Activated CD8-positive, alpha-beta memory T cell treated with anti-CD3 and anti-CD28 coated beads, Interleukin-2, amount 10 ng/mL, durations not matched to agents 7 days and 5 days (primary cell): ENCODE measurements at places on chromosomes 7 and 10. TPM values are rescaled to one million over a fixed set of nuclear protein-coding genes. Genes with fewer than 3 reads are reported as not detected.

The WIPF3 gene
- not detected for total RNA-seq

The SPDYE9 gene
- total RNA-seq, result not detected

The ZNF239 gene
- 0.26 TPM for total RNA-seq

The SMKR1 gene
- total RNA-seq, result 5.3 TPM

The PRKRIP1 gene
- total RNA-seq, result 22.2 TPM

The SH2D4B gene
- 0.09 TPM for total RNA-seq

The HYAL4 gene
- total RNA-seq, result not detected

The ADAM8 gene
- 142 TPM for total RNA-seq

The TMEM209 gene
- 44.5 TPM for total RNA-seq

DNA sequence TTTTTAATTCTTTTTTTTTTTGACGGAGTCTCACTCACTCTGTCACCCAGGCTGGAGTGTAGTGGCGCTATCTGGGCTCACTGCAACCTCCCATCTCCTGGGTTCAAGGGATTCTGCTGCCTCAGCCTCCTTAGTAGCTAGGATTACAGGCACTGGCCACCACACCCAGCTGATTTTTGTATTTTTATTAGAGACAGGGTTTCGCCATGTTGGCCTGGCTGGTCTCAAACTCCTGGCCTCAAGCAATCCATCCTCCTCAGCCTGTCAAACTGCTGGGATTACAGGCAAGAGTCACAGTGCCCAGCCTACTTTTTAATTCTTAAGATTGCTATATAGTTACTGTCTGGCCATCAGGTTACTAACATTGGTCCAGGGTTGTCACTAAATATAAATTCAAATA, 59.6 kb downstream of the ZNF277 start:
- H3K4me3 ChIP-seq, result no peak overlapping the region
- DNase-seq, result no peak
- H3K4me1 ChIP-seq, result peaks cover 6% of the 10 kb centered on the region

GRCh38 chr7:136018104-136018503, 40.9 kb upstream of the MTPN start:
- peaks cover 12% of the 10 kb centered on the region for H3K27me3 ChIP-seq
- no peaks in the 10 kb centered on the region for H3K36me3 ChIP-seq
- H3K4me3 ChIP-seq, result no peak overlapping the region
- H3K4me1 ChIP-seq, result no peaks in the 10 kb centered on the region

- no peak for DNase-seq
- H3K36me3 ChIP-seq, result peaks cover 2% of the 10 kb centered on the region
- H3K27me3 ChIP-seq, result peaks cover 34% of the 10 kb centered on the region
Measured at GRCh38 chr10:117005026-117005526, at the start of gene SHTN1. Gene SHTN1 (minus strand): TSS chr10:117005187. CDS start chr10:117005079, 108 bp downstream.

DNA sequence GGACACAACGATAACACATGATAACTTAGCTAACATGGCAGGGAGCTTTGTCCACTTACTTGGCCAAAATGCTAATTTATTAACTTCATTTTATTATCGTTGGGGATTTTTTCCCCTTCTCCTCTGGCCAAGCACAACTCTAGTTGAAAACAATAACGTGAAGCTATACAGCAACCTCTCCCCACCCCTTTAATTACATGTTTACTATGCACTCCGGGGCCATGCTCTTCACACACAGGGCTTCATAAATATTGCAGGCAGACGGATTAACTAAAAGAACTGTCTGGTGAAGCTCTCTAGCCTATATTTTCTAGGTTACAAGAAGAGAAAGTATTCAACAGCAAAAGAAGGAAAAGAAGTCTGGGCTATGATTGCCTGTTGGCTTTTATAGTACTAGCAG, 51.7 kb downstream of the XRCC2 start:
- no peak overlapping the region for H3K27ac ChIP-seq
- H3K27me3 ChIP-seq, result peaks cover 3% of the 10 kb centered on the region
- no peaks in the 10 kb centered on the region for H3K4me1 ChIP-seq
- no peak overlapping the region for H3K4me3 ChIP-seq
- no peaks in the 10 kb centered on the region for H3K36me3 ChIP-seq

GRCh38 chr7:111261496-111261895, 170.6 kb downstream of the LRRN3 start:
- H3K4me3 ChIP-seq, result no peak overlapping the region
- no peaks in the 10 kb centered on the region for H3K27me3 ChIP-seq
- H3K27ac ChIP-seq, result no peak overlapping the region
- DNase-seq, result no peak
- H3K4me1 ChIP-seq, result no peaks in the 10 kb centered on the region
- H3K36me3 ChIP-seq, result no peaks in the 10 kb centered on the region

DNA sequence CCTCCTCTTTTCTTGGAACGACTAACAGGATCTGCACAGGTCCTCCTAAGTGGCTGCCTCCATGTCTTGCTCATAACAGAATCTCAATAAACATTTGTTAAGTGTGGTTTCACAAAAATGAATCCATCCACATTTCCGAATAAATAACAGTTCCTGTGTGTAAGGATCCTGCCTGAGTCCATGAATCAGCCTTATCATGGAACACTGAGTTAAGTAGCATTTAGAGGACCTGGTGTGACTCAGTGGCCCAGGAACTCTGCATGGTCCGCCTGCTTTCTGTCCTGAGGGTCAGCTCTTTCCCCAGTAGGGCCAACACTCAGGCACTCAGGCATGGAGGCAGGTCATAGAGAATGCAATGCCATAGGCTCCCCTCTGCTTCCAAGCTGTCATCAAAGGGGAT, 15.8 kb upstream of the C10orf90 start:
- H3K4me1 ChIP-seq, result no peaks in the 10 kb centered on the region
- no peak for DNase-seq
- no peaks in the 10 kb centered on the region for H3K27me3 ChIP-seq
- no peak overlapping the region for H3K27ac ChIP-seq
- H3K4me3 ChIP-seq, result no peak overlapping the region
- H3K36me3 ChIP-seq, result no peaks in the 10 kb centered on the region

- H3K4me3 ChIP-seq, result no peak overlapping the region
- peaks cover 6% of the 10 kb centered on the region for H3K4me1 ChIP-seq
- peaks cover 29% of the 10 kb centered on the region for H3K27me3 ChIP-seq
- no peak for DNase-seq
- no peak overlapping the region for H3K27ac ChIP-seq
Measured at GRCh38 chr7:22110881-22111280, 165.2 kb upstream of the CDCA7L start.

- peaks cover 23% of the 10 kb centered on the region for H3K4me1 ChIP-seq
- H3K4me3 ChIP-seq, result no peak overlapping the region
- no peaks in the 10 kb centered on the region for H3K27me3 ChIP-seq
- no peak for DNase-seq
- no peak overlapping the region for H3K27ac ChIP-seq
Measured at GRCh38 chr7:129906700-129907099, 46.1 kb downstream of the UBE2H start.

GRCh38 chr7:93316730-93317129, 84.6 kb downstream of the VPS50 start:
- no peak overlapping the region for H3K27ac ChIP-seq
- no peaks in the 10 kb centered on the region for H3K27me3 ChIP-seq
- H3K4me3 ChIP-seq, result no peak overlapping the region
- H3K4me1 ChIP-seq, result peaks cover 3% of the 10 kb centered on the region

GRCh38 chr7:107230334-107230733, 61.5 kb downstream of the HBP1 start:
- H3K27ac ChIP-seq, result no peak overlapping the region
- peaks cover 4% of the 10 kb centered on the region for H3K36me3 ChIP-seq
- no peak for DNase-seq
- no peak overlapping the region for H3K4me3 ChIP-seq

GRCh38 chr10:72219235-72219814, 3.2 kb upstream of the ASCC1 start:
- no peak for DNase-seq
- peak overlapping the region; percentile 83 for H3K27ac ChIP-seq
- H3K4me3 ChIP-seq, result peak overlapping the region; percentile 86
- H3K36me3 ChIP-seq, result peaks cover 26% of the 10 kb centered on the region
